ENCODE measurements at places on chromosomes 2 and 18.

DNA sequence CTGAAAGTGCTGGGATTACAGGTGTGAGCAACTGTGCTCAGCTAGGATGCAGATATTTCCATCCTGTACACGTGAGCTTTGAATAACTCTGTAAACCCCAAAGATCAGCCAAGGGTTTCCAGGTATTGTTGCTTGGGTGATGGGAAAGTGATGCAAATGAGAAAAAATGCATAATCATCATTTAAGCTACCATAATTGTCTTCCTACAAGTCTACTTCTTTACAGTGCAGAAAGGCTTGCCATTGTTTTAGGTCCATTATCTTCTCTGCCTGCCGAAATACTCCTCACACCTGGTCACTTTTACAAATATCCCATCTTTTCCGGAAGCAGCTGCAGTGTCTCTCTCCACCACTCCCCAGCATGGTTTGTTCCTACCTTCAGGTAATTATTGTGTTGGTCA lies 259.8 kb upstream of the CCDC68 start:
- DNase-seq = no peak

- peak; percentile 51 for DNase-seq
Measured at GRCh38 chr2:8457092-8457481, 224.8 kb upstream of the ID2 start.

GRCh38 chr2:80068038-80068731 lies 236.4 kb downstream of the LRRTM1 start:
- no peak for DNase-seq

DNA sequence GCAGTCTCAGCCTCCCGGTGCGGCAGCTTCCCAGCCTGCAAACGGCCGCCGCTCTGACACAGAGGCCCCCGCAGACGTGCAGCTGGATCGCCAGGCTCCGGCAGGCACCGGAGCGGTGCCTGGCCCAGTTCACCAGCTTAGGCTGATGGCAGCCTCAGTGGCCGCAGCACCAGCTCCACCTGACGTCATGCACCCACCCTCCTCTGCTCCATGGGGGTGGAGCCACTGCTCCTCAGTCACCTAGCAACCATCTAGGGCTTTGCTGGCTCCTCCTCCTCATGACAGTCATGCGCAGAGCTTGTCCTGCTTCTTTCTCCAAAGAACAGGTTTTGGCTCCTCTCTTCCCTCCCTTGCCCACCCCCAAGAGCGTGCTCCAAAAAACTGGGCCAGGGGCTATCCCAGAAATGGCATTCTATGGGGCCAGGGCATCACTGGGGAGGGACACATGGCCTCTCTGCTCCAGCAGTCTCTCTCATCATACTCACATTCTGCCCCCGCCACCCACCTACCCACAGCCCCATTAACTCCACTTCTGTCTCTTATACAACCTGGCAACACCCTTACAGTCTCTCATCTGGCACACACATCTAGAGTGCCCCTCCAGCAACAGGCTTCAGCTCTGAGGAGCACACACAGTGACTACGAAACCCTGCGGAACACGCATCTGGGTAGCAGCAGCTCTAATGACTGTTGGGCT lies 5.5 kb downstream of the DCTN1 start:
- no peak for DNase-seq
